Stimulated activated CD4-positive, alpha-beta T cell treated with anti-CD3 and anti-CD28 coated beads, Interleukin-12 subunit alpha, Interleukin-12 subunit beta, amount 100 ng/mL, for 48 hours (primary cell): ENCODE measurements at places on chromosomes 16 and 17.
A peak's percentile ranks its signal among the peaks of the same experiment; 100 is the strongest.

- DNase-seq, result no peak
These were observed 22.9 kb downstream of the ANKRD40 start for GRCh38 chr17:50684612-50685333.

DNA sequence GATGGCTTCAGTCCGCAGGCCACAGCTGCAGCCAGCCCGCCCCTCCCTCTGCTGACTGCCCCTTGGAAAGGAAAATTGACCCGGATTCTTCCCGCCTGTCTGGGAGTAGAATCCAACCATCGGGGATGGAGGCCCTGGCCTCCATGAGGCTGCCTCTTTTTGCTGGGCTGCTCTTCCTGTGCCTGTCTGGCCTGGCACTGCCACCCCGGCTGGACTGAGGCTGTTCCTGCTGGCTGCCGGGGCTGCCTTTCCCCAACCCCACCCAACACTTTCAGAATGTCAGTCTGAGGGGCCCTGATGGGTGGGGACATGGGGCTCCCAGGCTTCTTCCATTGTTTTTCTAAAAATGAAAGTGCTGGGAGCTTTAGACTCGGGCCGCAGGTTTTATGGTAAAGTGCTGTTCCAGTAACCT is 7.3 kb downstream of the BAHCC1 start:
- no peak for DNase-seq

DNA sequence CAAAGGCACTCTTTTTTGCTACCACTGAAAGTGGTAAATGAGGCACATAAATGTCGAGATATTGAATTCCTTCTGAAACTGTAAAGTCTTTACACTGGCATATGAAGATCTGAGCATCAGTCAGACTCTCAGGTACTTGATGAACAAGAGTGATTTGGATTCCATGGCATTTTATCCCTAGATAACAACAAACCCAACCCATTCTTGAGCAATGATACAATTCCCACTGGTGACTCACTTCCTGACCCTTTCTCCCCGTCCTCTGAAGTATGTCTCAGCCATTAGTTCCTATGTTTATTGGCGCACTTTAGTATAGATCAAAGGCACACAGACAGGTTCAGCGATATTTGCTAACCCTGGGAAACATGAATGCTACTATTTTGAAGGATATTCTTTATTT is 147.0 kb upstream of the RBFOX1 start:
- no peak for DNase-seq

DNA sequence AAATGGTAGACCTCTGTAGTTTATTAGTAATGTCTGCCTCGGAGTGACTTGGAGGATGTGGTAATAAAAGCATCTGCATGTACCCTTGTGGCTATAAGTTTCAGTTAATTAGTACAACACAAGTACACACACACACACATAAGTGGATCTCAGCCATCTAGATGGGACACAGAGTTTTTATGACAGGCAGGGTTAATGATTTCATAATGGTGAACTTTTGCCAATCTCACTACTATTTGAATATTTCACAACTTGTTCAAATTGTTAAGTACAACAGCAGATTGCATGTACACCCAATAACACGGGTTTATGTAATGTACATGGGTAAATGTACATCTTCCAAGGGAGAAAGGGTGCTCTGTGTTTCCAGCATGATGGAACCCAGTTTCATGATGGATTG is 511.3 kb upstream of the HSBP1 start:
- DNase-seq, result no peak

- DNase-seq, result no peak
These were observed 53.0 kb downstream of the IQCK start for GRCh38 chr16:19771040-19771439.

GRCh38 chr16:11621539-11621919 is 34.8 kb upstream of the LITAF start:
- no peak for DNase-seq

DNA sequence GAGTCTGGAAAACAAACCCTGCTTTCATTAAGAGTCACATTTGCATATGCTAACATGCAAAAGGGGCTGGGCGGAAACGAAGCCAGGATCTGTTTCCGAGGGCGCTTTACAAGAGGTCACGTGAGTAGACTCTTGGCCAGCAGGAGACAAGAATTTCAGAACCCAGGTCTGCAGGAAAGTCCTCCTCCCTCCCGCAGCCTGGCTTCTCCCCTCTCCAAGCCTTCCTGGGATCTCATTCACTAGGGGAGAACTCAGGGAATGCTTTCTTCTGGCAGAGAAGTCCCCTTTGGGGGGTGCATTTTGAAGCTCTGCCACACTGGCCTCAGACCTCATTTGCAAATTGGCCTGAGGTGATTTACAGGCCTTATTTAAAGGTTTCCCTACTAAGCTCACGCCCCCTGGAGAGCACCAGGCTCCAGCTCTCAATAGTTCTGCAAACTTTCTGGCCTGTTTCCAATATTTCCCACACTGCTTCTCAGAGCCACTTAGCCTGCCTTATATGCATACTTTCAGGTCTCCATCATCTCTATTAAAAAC is 57.2 kb upstream of the CACNG5 start:
- no peak for DNase-seq

GRCh38 chr17:20053361-20053964 is 44.3 kb downstream of the SPECC1 start:
- DNase-seq, result no peak

- DNase-seq, result no peak
These were observed 238.8 kb downstream of the ZNF423 start for GRCh38 chr16:49617016-49617629.

DNA sequence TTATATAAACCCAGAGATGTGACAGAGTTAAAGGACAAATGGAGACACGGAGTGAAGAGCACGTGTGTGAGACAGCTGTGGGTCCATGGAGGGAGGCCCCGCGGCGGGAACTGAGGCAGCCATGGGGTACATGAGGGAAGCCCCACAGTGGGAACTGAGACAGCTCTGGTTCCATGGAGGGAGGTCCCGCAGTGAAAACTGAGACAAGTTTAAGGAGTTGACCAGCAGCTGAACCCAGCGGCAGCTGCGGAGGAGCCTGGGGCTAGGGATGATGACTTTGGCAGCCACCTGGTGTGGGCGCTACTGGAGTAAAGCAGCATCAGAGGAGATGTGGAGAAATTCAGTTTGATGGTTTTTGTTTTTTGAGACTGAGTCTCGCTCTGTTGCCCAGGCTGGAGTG is 185.1 kb downstream of the RPTOR start:
- no peak for DNase-seq

DNA sequence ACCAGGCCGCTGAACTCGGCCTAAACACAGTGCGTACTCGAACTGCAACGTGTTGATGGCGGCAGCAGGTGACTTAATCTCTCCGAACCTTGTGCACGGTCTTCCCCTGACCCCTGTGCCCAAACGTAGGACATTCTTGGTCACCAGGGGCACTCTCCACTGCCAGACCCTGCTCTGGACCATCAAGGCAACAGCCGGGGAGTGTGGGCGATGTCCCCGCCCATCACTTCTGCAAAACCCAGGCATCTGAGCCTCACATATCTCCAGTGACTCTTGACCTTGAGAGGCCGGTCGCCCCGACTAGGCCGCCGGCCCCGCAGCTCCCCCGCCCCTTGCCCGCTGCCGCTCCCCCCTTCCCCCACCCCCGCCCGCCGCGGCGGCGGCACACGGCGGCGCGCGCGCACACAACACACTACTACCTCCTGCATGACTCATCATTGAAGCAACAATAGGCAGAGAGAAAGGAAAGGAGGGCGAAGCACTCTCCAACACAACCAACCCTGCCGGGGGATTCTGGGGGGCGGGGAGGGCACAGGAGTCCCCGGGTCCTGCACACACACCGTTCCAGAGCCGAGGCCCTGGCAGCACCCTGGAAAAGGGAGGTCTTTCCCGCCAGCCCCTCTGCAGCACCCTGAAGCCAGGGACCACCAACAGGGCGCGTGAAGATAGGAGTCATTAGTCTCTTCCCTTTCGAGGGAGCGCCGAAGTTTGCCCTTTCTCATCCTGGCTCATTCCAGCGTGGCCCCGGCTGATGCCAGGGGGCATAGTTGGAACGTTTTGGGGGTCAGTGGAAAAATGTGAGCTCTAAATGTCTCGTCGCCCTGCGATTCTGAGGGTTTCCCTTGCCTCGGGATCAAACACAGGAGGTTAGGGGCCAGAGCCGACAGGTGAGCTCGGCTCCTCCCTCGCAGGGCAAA is 1.9 kb downstream of the MNT start:
- peak; percentile 40 for DNase-seq

- no peak for DNase-seq
These were observed 74.5 kb downstream of the RAI1 start for GRCh38 chr17:17755715-17756114.

- peak; percentile 16 for DNase-seq
These were observed 20.9 kb upstream of the NSRP1 start for GRCh38 chr17:30095507-30096244.

GRCh38 chr17:1515640-1516387 is 598 bp downstream of the INPP5K start:
- DNase-seq, result peak; percentile 16

DNA sequence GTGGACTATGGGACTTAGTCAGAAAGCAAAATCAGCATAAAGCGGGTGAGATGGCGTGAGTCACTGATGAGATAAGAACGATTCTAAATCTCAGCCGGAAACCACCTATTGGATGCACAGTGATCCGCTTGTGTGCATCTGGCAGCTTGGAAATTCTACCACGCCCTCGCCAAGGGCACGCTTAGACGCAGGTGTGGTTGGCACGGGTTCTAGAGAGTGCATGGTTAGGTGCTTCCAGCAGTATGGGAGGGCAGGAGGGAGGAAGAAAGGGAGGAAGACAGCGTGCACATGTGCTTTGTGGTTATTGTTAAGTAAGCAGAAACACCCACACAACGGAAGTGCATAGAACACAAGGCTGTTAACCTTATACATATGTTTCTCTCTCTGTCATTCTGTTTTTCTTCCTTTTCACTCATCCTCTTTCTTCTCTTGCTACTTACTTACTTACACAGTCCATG is 374.0 kb upstream of the ASIC2 start:
- peak; percentile 2 for DNase-seq

DNA sequence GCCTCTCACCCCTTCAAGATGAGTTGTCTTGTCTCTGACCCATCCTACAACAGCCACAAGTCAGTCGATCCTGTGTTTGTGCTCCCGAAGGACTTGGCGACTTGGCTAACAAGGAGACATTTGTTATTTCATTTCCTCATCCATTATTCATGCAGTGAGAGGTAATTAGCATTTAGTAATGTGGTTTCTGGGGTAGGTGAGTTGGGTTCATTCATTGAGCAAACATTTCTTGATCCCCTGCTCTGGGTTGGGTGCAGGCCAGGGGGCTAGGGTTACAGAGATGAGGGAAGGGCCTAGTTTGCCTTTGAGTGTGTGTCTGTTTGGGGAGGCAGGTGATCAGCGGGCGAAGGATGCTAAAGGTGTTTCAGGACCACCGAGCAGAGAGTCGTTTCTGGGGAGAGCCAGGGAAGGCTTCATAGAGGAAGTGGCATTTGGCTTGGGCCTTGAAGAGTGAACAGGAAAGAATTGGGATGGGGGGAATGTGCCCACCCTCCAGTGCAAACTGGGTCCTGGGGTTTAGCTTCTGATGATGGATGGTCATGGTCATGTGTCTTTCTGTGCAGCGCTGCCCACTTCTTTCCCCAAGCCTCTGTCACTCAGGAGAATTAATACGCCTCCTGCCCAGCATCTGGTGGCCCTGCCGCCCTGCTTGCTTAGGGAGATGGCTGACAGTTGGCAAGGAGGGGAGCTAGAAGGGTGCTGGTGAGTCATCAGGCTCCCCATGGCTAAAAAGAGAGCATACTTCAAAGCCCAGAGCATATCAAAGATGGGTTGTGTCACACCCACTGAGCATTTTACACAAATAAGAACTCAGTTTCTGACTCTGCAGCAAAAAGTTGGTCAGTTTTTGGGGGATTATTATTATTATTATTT is 38.5 kb downstream of the MSI2 start:
- no peak for DNase-seq

GRCh38 chr17:4666296-4666695 is 24.8 kb upstream of the ALOX15 start:
- no peak for DNase-seq

DNA sequence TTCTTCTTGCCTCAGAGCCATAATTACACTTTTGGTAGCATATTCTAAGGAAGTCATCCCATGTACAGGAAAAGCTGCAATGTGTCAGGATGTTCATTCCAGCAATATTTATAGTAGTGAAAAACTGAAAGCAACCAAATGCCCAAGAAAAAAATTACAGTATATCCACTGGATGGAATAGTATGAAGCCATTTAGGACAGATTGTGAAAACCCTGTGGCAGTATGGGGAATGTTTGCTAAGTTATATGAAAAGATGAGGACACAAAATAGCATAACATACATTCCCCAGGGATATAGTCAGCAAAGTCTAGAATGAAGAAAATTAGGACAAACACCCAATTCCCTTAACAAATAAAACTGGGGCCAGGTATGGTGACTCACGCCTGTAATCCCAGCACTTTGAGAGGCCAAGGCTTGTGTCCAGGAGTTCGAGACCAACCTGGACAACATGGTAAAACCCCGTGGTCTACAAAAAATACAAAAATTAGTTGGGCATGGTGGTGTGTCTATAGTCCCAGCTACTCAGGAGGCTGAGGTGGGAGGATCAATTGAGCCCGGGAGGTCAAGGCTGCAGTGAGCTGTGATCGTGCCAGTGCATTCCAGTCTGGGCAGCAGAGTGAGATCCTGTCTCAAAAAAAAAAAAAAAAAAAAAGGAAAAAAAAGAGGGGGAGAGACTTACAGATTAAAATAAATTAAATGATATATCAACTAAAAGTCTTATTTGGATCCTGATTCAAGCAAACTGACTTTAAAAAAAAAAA is 2.3 kb downstream of the LRRC3C start:
- DNase-seq, result no peak

DNA sequence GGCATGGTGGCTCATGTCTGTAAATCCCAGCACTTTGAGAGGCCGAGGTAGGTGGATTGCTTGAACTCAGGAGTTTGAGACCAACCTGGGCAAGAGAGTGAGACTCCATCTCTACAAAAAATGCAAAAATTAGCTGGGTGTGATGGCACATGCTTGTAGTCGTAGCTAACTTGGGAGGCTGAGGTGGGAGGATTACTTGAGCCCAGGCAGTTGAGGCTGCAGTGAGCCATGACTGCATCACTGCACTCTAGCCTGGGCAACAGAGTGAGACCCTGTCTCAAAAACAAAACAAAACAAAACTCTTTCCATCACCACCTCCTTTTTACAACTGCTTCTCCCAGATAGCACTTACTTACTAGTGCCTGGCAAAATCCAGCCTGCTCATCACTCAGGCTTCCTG is 214.0 kb downstream of the ZFHX3 start:
- no peak for DNase-seq

- no peak for DNase-seq
These were observed 11.9 kb downstream of the SBK1 start for GRCh38 chr16:28304214-28304613.
